ENCODE measurements at places on chromosomes 5 and 9. TPM values are rescaled to one million over a fixed set of nuclear protein-coding genes. Genes with fewer than 3 reads are reported as not detected.

NMUR2 gene
- not detected for total RNA-seq

GRCh38 chr5:109407913-109408312, 1.9 kb downstream of the PJA2 start:
- no peak for DNase-seq
- H3K27ac ChIP-seq = no peak overlapping the region

GRCh38 chr5:131671994-131672655, 37.1 kb upstream of the RAPGEF6 start:
- no peaks in the 10 kb centered on the region for H3K4me1 ChIP-seq
- no peaks in the 10 kb centered on the region for H3K27me3 ChIP-seq
- no peak overlapping the region for H3K27ac ChIP-seq

DNA sequence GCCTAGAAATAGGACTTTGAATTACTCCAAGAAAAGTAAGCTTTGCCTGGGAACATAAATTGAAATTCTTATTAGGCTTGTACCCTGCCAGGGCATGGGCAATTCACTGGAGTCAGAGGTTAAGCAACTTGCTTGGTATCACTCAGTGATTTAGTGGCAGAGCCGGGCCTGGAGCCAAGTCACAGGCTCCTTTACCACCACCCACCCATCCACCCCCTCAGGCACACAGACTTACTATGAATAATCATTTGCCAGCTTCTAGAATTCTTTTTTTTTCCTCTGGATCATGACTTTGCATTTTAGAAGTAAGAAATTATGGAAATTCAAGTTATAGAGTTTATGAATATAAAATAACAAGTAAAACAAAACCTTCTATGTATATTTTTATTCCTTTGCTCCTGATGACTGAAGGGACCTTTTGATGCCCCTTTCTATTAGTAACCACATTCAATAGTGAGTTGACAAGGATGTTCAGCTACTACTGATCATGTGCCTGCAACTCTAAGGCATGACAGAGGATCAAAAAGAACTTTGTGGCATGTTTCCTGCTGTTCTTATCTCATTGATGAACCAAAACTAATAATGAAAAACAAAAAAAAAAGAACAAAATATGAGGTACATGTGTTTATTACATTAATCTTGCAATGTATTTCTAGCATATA, 614.7 kb downstream of the TLR4 start:
- no peak overlapping the region for H3K27ac ChIP-seq
- H3K4me1 ChIP-seq = no peaks in the 10 kb centered on the region
- no peak overlapping the region for H3K4me3 ChIP-seq
- no peaks in the 10 kb centered on the region for H3K27me3 ChIP-seq
- peak; percentile 15 for DNase-seq

GRCh38 chr9:32486839-32487562, 39.0 kb downstream of the RIGI start:
- H3K27me3 ChIP-seq = no peaks in the 10 kb centered on the region
- H3K4me3 ChIP-seq = no peak overlapping the region
- H3K4me1 ChIP-seq = no peaks in the 10 kb centered on the region

- no peak overlapping the region for H3K27ac ChIP-seq
- no peak overlapping the region for H3K4me3 ChIP-seq
- no peaks in the 10 kb centered on the region for H3K36me3 ChIP-seq
- peaks cover 45% of the 10 kb centered on the region for H3K4me1 ChIP-seq
- no peak for DNase-seq
- no peaks in the 10 kb centered on the region for H3K27me3 ChIP-seq
Observed at GRCh38 chr5:159780246-159780645, 136.0 kb upstream of the ADRA1B start.

- DNase-seq = no peak
- no peaks in the 10 kb centered on the region for H3K36me3 ChIP-seq
- no peak overlapping the region for H3K4me3 ChIP-seq
- no peak overlapping the region for H3K27ac ChIP-seq
- H3K4me1 ChIP-seq = no peaks in the 10 kb centered on the region
Observed at GRCh38 chr5:170361616-170362015, 27.6 kb downstream of the KCNMB1 start.

DNA sequence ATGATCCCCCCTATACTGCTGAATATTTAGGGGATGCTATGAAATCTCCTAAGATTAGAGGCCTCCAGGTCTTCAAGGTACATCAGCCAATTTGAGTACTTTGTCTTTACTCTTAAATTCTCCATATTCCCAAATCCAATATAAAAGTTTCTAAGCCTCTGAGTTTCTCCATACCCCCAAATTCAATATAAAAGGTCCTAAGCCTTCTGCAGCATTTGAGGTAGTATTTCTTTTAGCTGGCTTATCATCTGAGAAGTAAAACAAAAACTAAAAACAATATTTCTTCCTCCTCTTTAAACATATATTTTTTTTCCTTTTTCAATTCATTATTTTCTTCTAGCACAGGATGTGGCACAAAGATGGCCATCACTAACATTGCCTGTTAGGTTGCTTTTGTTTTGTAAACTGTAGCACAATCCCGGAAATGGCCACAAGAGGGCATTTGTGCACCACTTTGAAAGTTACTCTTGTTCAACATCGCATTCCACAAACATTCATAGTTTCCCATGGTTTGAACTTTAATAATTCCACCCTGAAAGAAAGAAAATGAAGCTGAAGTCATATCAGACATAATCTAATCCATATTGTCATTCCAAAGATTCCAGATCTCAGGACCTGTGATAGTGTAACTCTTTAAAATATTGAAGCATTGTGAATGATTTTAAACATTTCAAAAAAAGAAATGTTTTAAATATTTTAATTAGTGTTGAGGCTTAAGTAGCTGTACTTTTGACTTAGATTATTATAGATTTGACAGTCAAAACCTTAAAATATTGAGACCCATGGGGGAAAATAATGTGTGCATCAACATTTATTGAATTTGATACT, 21.0 kb upstream of the SCGB3A2 start:
- H3K4me3 ChIP-seq = no peak overlapping the region
- peaks cover 18% of the 10 kb centered on the region for H3K4me1 ChIP-seq
- no peak overlapping the region for H3K27ac ChIP-seq
- H3K27me3 ChIP-seq = no peaks in the 10 kb centered on the region
- no peaks in the 10 kb centered on the region for H3K36me3 ChIP-seq

- no peak for DNase-seq
- H3K4me3 ChIP-seq = no peak overlapping the region
- no peak overlapping the region for H3K27ac ChIP-seq
- no peaks in the 10 kb centered on the region for H3K36me3 ChIP-seq
- no peaks in the 10 kb centered on the region for H3K4me1 ChIP-seq
Observed at GRCh38 chr5:104171958-104172690, 609.5 kb upstream of the NUDT12 start.

OLFML2A gene
- 3.4 TPM for total RNA-seq

CCDC192 gene
- not detected for total RNA-seq

DNA sequence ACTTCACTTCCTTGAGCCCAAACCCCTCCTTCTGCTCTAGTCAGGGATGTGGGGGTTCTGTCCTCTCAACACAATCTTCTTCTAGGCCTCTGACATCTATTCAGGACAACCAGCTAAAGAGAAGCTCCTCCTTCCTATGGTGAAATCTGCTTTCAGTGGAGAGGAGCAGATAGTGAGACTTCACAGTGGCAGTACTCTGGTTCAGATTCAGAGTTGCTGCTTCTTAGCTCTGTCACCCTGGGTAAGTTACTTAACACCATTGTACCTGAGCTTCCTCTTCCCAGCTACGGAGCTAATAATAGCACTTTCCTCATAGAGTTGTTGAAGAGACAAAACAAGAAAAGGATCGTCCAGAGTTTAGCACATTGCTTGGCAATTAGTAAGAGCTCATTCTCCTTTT, 77.3 kb upstream of the LARP1 start:
- no peaks in the 10 kb centered on the region for H3K27me3 ChIP-seq
- DNase-seq = no peak
- peaks cover under 1% of the 10 kb centered on the region for H3K4me1 ChIP-seq
- no peak overlapping the region for H3K4me3 ChIP-seq
- no peak overlapping the region for H3K27ac ChIP-seq

- no peak for DNase-seq
- H3K4me1 ChIP-seq = peaks cover 29% of the 10 kb centered on the region
- H3K27me3 ChIP-seq = no peaks in the 10 kb centered on the region
- H3K36me3 ChIP-seq = no peaks in the 10 kb centered on the region
- H3K4me3 ChIP-seq = no peak overlapping the region
Observed at GRCh38 chr9:110128664-110129329, 79.2 kb downstream of the C9orf152 start.
